ENCODE measurements at places on chromosomes 6 and 20.

DNA sequence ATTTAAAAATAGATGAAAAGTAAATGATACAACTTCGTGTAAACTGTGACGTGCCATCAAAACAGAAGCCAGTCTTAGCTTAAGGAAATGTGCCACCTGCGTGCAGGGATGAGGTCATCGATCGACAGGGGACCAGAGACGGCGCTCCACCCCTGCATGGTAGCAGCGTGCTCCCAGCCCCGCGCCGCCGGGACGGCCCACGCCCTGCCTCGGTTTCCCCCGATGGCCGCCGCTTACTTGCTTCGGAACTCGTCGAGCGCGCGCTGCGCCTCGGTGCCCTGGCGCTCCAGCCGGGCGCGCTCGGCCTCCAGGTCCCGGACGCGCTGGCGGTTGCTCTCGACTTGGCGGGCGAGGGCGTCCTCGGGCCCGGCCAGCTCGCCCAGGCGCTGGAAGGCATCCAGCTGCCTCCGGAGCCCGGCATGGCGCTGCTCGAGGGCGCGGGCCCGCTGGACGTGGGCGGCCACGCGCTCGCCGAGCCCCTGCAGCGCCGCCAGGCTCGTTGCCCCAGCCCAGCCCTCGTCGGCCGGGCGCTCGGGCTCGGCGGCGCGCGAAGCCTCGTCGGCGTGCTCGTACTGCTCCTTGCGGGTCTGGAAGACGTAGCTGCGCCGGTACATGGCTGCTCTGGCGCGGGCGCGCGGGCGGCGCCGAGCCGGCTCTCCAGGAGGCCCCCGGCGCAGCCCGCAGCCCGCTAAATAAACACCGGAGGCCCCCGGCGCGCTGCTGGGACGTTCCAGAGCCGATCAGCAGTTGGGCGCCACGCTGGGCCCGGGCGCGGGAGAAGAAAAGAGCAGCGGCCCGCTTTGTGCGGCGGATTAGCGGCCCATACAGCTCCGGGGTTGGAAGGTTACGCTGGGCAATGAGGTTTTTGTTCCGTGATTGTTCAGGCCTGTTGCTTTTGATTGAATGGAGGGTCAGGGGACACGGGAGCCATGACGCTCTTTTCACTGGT lies at the start of gene BFSP1:
Gene BFSP1, minus strand, starts transcription at position 664 of the 949 bp plus-strand sequence. Its CDS starts 50 bp downstream, at position 614.
- DNase-seq: peak; percentile 34

DNA sequence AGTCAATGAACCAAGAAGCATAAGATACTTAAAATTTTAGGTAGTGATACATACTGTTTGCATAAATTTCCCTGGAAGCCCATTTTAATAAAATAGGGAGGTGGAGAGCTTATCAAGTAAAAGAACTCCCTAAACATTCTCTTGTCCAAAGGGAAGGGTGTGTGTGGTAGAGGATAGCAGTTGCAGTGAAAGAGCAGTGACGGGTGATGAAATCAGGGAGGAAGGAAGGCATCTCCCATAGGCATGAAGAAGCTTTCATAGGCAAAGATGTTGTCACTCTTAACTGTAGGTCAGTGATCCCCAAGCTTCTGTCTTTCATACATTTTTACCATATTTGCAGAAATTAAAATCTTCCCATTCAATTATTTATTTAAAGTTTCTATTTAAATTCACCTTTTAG lies 60.0 kb upstream of the ZNF831 start:
- DNase-seq: no peak

- DNase-seq: no peak
Observed at GRCh38 chr6:112437058-112437457, 89.9 kb downstream of the RFPL4B start.

DNA sequence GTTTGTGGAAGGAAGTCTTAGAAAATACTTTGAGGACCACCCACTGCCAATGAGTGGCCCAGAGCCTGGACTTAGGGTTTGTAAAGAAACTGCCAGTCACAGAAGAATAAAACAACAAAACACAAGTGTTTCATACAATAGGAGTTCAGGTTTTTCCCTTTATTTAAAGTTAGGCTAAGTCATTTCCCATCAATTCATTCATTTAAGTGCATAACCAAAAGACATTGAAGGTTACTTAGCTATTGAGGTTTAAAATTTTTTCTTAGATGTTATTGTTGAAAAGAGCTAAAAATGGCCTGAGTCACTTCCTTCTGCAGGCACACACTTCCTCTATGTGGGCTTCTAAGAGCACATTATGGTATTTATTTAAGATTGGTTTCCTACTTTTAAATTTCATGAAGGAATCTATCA lies 54.2 kb downstream of the ARMC2 start:
- no peak for DNase-seq

DNA sequence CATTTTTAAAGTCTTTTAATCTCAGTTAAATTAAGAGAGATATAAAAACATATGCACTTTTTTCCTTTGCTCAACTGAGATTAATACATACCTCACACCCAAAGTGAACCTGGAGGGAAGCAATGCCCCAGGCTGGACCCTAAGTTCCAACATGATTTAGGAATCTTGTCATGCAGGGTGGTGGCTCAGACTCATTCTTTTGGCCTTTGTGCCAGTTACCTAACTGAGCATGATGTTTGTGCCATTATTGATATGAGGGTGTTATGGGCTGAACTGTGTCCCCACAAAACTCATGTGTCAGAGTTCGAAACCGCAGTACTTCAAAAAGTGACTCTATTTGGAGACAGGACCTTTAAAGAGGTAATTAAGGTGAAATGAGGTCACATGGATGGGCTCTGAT lies 188.0 kb downstream of the ARHGAP18 start:
- DNase-seq: no peak

GRCh38 chr6:139251045-139251690 lies 40.6 kb downstream of the TXLNB start:
- DNase-seq: no peak

DNA sequence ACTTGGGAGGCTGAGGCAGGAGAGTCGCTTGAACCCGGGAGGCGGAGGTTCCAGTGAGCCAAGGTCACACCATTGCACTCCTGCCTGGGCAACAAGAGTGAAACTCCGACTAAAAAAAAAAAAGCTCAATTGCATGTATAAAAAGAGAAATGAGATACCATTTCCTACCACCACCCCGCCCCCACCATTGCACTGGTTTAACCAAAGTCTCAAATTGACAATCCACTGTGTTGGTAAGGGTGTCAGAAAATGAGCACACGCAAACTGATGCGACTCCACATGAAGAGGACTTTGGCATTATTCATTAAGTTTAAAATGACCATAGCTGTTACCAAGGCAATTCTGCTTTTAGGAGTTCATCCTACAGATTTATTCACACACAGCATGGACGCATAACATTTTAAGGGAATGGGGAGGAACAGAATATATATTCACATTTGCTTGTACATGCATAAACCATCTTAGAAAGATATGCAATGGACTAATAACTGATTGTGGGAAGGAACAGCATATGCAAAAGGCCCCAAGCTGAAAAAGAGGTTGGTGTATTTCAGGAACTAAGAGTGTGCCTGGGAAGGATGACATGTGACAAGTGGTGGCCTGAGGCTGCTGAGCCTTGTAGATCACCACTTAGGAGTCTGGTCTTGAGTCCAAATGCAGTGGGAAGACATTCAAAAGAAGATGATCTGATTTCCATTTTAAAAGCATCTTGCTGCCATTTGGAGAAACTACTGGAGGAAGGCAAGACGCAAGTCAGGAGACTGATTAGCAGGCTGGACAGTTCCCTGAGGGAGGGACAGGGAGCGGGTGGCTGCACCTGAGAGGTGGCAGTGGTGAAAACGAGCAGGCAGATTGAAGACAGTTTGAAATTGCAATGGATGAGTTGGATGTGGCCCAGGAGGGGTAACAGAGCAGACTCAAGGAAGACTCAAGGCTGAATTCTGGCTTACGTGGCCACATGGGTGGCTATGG lies 37.2 kb upstream of the PTPN1 start:
- no peak for DNase-seq

DNA sequence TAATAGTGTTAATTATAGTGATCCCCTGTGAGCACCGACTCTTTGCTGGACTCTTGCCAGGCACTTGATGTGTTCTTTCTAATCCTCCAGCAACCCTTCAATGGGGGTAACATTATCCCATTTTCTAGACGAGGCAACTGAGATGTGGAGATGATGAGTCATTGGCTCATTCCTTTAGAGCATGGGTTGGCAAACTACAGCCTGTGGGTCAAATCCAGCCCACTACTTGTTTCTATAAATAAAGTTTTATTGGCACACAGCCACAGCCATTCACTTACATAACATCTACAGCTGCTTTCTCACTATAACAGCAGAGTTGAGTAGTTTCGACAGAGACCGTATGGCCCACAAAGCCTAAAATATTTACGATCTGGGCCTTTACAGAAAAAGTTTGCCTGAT lies 249.5 kb upstream of the KCNG1 start:
- DNase-seq: no peak

DNA sequence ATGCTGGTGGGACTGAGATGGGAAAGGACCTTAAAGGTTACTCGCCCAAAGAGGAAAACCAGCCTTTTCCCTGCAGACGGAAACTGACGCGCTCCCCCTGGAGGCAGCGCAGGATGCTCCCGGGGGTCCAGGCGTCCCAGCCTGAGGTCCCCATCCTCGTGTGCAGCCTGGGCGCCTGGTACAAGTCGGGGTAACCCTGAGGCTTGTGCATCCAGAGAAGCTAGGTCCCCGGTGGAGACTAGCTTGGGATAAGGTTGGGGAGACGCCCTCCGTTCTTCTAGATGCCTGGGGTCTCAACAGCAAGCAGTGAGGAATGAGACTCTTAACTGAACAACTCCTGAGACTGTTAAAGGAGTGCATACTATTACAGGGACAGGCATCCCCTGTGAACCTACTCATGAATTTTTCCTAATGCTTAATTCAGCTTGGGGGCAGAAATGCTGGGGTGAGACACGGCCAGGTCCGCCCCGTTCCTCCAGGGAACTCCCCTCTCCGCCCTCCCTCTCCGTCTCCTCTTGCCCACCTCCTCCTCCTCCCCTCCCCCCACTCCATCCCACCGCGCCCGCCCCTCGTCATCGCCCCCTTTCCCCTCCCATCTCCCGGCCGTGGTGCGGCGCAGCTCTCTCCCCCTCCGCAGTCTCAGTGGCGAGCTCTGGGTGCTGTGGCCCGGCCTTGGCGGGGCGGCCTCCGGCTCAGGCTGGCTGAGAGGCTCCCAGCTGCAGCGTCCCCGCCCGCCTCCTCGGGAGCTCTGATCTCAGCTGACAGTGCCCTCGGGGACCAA lies at the start of gene PRSS35:
Gene PRSS35, plus strand, starts transcription at position 634 of the 781 bp plus-strand sequence. CDS start 10,908 bp downstream, outside the sequence.
- DNase-seq: no peak

GRCh38 chr6:98927534-98927933 lies 20.2 kb downstream of the FBXL4 start:
- DNase-seq: no peak

GRCh38 chr20:32780749-32781655 lies 18.8 kb downstream of the DNMT3B start:
- DNase-seq: no peak

DNA sequence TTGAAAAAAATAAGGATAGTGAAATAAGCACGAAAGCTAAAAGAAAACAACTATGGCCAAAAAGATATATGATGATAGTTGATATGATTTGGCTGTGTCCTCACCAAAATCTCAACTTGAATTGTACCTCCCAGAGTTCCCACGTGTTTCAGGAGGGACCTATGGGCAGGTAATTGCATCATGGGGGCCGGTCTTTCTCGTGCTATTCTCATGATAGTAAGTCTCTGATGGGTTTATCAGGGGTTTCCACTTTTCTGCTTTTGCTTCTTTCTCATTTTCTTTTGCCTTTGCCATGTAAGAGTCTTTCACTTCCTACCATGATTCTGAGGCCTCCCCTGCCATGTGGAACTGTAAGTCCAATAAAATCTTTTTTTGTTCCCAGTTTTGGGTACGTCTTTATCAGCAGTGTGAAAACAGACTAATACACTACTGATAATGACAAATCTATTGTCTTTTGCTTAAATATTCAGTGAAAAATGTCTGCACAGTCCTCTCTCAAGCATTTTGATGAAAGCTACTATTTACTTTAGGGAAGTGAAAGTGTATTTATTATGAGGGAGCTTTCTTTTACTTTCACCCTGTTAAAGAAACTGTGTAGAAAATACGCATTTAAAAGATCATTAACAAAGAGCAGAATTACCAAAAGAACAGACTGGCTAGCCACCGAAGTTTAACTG lies 389.1 kb downstream of the HTR1B start:
- DNase-seq: no peak

- DNase-seq: no peak
Observed at GRCh38 chr6:169589293-169589692, 112.5 kb downstream of the WDR27 start.

GRCh38 chr6:13260831-13261230 lies 67.5 kb downstream of the TBC1D7 start:
- DNase-seq: no peak
